Heart right ventricle (tissue), 16 donors: ENCODE measurements at places on chromosomes 12 and 14.
A peak's percentile ranks its signal among the peaks of the same experiment; 100 is the strongest.

DNA sequence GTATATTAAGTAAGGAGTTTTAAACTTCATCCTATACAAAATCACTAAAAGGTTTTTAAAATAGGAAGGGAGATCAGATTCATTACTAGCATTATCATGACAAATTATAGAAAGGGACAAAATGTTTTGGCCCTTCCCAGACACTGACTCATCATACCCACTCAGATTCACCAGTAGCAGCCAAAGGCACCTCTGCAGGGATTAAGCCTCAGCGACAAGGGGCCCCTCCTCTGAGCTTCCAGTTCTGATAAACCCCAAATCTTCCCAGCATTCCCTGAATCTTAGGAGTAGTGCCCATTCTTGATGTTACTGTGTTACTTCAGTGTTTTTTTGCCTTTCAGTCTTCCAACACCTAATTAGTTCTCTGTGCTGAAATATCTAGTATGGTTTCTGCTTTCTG, 14.5 kb downstream of the KRAS start:
- DNase-seq = no peak

DNA sequence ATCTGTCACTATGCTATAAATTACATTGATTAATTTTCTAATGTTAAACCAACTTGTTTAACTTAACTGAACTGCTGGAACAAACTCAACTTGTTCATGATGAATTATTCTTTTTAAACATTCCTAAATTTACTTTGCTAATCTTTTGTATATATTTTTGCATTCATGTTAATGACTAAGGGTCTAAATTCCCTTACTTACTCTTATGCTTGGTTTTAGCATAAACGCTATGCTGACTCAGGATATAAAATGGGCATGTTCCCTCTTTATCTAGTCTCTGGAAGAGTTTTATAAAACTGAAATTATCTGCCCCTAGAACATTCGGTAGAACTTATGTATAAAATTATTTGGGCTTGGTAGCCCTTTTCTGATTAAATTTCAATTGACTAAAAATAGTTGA, 342.8 kb upstream of the DIO2 start:
- DNase-seq = no peak

- DNase-seq = no peak
Measured at GRCh38 chr12:114481200-114481535, 75.2 kb upstream of the TBX5 start.

DNA sequence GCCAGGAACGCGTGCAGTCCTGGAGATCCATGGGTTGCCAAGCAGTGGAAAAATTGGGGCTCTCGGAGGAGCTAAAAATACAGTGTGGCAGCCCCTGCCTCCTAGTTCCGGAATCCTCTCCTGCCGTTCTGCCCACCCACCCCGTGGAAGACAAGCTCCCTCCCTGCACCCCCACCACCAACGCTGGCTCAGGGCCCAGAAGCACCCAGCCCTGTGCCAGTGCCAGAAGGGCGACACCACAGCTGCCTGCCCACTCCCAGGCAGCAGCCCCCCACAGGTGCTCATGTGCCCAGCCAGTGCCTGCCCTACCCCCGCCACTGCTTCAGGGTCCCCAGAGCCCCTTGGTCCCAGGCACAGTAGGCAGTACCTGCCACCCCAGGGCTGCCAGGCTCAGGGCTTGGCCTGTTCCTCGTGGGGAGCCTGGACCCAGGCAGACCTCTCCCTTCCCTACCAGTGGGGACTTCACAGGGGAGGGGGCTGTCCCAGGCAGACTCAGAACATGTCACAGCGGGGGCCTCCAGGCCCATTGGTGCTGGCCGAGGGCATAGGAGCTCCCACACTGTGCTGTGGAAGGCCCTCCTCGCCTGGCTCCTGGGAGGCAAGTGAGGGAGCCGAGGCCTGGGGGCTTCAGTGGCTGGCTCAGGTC, 7.4 kb downstream of the INF2 start:
- DNase-seq = no peak

GRCh38 chr12:67534681-67535080, 113.9 kb upstream of the DYRK2 start:
- DNase-seq = peak; percentile 7

DNA sequence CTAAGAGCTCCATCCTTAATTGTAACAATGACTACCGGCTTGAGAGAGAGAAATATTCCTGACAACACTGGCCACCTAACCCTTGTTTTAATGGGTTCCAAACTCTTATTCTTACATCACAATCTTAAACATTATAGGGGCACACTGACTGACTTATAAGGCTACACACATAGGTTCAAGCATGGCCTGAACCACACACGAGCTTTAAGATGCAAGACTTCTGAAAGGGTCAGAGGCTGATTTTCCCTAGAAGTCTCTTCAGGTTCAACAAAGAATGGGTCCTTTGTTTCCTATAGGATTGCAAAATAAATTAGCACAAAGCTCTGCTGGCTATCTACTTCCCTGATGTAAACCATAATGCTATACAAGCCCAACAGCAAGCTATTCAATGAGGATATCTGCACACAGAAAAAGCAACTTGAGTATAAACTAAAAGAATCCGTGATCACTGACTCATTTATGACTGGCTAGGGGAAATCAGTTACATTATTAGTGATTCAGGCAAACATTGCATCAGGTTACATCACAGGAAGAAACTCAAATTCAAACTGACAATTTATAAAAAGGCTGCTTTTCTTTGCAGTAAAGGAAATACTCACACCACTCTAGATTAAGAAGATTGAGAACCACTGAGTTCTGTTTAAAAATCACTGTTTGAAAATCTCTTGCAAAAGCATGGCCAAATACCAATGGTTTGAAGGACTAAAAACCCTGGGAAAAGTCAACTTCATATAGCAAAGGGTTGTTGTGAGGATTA, 8.5 kb downstream of the BTG1 start:
- no peak for DNase-seq

DNA sequence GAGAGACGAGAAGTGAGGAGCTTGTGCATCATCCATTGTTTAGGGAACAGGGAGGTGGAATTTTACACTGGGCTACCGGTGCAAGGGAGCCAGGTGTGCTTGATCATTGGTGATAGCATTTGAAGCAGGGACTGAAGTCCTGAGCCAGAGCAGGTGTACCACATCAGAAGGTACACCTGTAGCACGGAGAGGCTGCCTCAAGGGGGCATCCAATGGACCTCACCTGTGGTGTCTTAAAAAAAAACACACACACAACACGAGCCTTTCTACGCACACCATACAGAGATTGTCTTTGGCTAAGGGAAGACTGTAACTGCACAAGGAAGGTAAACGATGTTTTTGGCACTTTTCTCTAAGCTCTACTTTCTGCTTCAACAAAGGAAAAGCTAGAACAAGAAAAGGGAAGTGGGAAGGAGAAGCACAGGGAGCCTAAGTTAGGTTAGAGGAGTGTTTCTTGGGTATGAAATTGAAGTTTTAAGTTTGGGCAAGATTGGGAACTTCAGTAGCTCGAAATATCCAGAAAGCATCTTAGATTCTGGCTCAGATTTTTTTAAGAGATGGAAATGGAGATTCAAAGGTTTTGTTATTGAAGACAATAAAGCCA, 334.3 kb upstream of the FBXO33 start:
- DNase-seq = no peak

- DNase-seq = no peak
Measured at GRCh38 chr12:124140944-124141486, 153.9 kb upstream of the RFLNA start.

DNA sequence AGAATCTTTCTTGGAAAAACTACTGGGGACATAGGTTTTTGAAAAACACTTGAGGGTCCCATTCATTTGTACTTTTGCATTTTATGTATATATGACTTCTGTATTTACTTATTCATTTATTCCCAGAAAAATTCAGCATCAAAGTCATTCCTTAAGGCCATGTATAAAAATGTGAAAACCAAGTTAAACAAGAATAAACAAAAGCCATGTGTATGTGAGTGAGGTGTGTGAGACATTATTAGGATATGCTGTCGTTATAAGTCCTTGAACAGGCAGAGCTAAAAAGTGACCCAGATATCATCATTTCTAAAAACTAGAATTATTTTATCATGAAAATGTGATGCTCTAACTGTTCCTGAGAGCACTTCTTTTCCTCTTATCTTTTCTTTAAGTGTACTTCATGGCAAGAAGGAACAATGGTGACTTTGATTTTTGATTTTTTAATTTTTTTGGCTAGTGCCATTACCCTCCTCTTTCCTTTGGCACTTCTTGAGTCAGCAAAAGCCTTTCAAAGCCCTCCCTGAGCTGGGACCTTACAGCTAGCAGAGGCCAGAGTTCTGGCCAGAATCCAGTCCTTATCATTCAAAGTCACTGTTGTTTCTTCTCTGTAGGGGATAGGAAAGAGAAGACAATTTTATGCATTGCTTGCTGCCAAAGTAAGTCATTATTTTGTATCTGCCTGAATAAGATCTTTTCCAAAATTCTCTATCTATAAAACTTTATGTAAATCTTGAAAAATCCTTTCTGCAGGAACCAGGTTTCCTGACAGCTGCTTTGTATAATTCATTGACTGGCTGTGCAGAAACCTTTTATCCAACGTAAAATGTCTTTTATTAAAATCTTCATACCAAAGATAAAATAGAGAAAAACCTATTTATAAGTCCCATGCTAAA, 419.7 kb upstream of the PRICKLE1 start:
- peak; percentile 11 for DNase-seq

DNA sequence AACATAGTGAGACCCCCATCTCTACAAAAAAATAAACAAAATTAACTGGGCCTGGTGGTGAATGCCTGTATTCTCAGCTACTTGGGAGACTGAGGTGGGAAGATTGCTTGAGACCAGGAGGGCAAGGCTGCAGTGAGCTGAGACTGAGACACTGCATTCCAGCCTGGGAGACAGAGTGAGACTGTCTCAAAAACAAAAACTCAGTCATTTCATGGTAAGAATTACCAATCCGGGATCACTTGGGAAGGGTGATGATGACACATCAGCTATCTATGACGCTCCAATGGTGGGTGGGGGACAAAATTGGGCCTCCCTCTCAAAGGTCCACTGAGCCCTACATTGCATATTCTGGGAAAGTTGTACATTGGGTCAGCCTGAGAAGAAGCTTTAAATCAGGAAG, 47.7 kb downstream of the SERPINA3 start:
- no peak for DNase-seq

DNA sequence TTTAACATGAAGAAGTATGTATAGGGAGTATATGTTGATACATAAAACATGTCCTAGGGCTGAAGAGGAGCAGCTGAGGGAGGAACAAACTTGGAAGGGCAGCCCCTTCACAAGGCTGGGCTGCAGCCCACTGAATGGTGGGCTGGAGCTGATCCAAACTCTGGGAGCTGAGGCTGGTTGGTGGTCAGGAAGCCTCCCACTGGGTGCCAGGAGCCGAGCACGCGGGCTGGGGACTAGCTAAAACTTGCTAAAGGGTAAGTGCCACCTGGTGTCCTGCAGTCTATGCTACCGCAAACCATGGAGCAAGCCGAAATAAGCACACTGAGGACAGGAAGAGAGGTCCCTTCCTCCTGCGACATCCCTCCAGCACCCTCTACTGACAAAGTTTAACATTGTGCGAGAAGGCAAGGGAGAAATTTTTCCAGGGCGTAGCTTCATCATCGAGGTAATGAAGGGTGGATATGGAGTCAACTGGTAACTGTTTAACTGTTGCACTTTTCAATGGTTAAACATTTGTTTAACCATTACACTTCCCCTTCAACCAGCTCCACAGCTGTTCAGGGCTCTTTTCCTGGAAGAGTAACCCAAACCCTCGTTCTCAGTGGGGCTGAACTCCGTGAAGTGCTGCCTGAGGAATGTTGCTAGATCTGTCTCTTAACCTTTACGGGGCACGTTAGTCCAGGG, 42.2 kb downstream of the EGLN3 start:
- DNase-seq = no peak

DNA sequence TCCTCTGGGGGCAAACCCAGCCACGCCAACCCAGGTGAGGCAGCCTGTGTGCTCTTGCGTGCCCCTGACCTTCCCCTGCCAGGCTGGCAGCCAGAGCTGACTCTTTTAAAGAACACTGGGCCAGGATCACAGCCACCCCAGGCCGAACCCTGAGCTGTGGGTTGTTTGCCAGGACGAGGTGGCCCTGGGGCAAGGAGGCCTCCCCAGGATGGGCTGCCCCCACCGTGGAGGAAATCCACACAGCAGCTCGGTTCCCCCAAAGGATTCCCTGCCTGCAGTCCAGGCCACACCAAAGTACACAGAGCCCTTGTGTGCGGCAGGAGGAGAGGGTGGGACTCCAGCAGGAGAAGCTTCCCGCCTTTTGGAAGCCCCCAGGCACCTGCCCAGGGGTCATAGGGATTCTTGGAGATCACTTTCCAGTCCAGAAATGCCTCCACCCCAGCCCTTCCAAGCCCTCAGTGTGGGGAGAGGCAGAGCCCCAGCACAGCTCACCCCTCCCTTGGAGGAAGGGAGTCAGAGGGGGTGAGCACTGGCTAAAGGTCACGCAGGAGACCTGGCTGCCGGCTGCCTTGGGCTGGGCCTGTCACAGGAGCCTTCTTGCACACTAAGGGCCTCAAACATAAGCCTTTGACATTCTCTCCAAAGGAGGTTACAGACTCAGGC, 115.6 kb downstream of the CALM1 start:
- DNase-seq = no peak

DNA sequence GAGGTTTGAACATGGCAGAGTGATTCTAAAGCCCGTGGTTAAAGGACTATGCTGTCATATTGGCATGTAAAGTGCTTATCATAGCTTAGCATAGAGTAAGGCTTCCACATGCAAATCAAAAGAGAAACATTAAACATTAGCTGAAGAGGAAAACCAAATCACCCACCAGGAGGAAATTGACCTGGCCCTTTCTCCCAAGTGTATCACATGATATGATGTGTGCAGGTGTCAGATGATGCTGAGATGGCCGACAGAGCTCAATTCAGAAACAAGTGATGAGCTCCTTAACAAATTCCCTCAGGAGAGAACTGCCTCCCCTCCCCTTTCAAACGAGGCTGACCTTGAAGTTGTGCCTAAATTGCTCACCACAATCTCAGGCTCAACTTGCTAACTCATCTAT, 217.1 kb upstream of the BTG1 start:
- DNase-seq = no peak

- no peak for DNase-seq
Measured at GRCh38 chr14:101358320-101359125, 202.8 kb upstream of the DIO3 start.

DNA sequence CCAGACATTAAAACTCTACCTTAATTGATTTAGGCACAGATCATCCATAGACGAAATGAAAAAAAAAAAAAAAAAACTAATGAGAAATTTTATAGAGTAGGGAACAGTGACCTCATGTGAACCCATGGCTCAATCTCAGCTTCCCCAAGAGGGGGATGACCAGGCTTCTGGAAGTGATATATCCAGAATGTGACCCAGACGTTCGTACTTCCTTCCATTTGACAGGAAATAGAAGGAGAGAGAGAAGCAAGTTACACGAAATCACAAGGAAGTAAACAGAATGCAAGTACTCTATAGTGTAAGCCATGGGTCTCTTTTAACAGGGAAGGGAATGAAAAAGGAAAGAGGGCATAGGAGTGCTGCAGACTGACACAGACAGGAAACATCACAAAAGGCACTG, 10.1 kb downstream of the FOXN3 start:
- DNase-seq = no peak

GRCh38 chr14:67253076-67253635, 11.9 kb downstream of the PALS1 start:
- no peak for DNase-seq
